ENCODE measurements at places on chromosomes 2 and 18.

GRCh38 chr2:106851881-106852501 lies 34.0 kb downstream of the ST6GAL2 start:
- DNase-seq = no peak

DNA sequence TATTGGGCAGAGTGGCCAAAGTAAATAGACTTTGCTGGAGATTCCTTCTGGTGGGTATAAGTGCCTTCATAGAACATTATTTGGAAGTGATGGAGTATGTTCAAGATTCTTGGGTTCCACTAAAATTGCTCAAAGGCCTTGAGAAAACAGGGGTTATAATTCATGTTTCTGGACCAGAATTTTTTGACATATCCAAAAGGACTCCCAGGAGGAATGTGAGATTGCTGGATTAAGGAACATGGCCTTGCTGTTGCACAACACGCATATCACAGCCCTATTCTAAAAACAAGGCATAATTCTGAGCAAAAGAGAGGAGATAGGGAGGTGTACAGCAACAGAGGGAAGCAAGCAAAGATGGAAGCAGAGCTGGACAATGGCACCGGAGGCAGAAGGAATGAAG lies 111.7 kb upstream of the TNP1 start:
- no peak for DNase-seq

- DNase-seq = no peak
These were observed 19.3 kb upstream of the FZD7 start for GRCh38 chr2:202014318-202014717.

GRCh38 chr2:66494708-66495107 lies 59.8 kb downstream of the MEIS1 start:
- no peak for DNase-seq

DNA sequence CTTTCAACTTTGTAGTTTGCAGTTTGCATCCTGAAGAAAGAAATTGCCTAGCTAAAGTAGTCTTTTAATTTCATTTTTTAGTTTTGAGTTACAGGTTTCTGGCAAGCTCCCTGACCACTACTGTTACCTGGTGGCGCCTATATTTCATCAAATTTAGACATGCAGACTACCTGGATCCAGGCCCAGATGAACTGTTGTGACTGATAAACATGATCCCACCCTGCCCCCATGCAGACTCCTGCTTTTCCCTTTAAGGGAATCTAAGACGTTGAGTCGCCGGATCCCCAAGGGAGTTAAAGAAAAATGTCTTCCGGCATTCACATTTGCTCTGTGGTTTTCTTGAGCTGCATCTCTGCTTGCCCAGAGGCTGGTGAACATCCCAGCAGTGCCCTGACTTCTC lies 22.2 kb downstream of the METAP1D start:
- DNase-seq = no peak

DNA sequence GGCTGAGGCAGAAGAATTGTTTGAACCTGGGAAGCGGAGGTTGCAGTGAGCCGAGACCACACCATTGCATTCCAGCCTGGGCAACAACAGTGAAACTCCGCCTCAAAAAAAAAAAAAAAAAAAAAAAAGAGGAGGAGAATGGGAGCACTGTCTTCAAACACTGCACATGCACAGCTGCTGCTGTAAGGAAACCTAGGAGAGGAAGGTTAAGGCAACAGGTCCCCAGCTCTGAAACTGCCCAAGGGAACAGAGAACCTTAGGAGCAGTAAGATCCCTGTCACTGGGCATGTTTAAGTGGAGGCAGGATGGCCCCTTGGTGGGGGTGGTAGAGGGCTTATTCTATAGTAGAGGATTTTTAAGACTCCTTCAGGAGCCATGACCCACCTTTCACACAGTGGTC lies 111.2 kb downstream of the CLIP4 start:
- DNase-seq = no peak

GRCh38 chr2:22406625-22407024 lies 978.4 kb upstream of the KLHL29 start:
- DNase-seq = no peak

DNA sequence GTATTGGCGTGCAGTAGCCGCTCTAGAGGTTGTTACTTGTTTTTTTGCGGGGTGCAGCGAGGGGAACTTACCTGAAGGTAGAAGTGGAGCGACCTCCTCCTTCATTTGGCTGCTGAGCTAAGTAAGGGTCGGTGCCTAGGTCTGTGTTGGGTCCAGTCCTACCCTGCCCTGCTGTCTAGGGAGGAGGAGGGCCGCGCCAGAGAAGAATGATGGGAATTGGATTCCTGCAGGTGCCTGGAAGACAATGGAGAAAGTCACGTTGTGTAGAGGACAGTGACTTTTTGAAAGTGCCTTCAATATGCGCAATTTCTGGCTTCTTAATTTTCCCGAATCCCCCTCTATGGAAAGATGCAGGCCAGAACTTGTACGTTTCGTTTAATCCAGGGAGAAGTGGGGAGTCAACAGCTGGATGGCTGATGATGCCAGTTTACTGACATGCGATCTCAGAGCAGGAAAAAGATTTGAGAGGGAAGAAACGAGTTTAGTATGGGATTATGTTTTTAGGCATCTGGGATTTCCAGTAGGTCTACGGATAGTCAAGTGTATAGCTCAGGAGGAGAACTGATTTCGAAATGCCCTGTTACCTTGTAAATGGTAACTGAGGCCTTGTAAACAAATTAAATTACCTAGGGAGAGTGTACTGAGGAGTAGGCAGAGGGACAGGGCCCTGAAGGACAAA lies 653 bp downstream of the MRPS9 start:
- DNase-seq = peak; percentile 26

DNA sequence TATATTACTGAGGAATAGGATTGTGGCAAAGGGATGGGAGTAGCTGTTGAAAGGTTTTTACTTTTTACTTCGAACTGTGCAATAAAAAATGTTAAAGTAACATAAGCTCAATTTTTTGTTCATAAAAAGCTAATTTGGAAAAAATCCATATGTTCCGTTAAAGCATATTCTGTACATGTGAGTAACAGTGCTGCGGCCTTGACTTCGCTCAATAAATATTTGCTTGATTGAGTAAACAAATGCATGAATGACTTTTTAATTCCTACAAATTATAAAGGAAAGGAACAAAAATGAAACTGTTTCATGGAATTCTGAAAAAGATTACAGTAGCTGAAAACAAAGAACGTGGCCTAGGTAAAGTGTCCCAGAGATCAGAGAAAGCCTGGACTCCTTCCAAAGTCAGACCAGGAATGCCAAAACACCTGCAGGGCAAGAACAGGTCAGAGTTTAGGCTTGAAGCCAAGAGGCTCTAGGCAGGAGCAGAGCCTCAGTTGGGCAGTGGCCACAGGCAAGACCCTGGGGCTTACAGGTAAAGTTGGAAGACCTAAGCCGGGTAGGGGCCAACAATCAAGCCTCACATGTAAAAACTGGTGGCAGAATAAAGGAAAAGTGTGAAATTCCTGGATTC lies 44.3 kb upstream of the FIGN start:
- no peak for DNase-seq

GRCh38 chr2:18924886-18925285 lies 335.5 kb upstream of the NT5C1B start:
- no peak for DNase-seq

DNA sequence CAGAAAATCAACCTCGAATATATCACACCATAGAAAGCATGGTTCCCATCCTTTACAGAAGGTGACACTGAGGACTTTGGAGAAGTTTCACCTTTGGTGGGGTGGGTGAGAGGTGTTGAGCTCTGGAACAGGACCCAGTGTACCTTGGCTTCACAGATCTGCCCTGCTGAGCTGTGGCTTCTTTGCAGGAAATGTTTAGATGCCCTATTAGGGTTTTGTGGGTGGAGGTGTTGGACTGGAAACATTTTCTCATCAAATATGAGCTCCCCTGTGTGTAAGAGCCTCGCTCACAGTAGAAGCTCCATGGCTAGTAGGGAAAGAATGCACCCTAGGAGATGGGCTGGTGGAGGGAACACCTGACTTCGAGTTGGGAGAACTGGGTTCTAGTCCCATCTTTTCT lies 55.6 kb downstream of the RPL37A start:
- no peak for DNase-seq

GRCh38 chr2:107633580-107634147 lies 193.0 kb upstream of the RGPD4 start:
- no peak for DNase-seq

DNA sequence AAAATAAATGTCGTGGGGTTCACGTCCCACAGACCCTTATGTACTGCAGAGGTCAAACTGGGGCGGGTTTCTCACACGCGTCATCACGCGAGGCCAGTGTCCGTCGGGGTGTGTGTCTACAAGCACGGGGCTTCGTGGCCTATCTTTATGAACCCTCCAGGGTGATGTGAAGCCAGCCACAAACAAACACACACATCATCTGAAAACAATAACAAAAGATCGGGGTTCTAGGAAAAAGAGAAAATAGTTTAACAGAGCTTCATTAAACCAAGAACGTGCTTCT lies 23.3 kb downstream of the LDLRAD4 start:
- no peak for DNase-seq

DNA sequence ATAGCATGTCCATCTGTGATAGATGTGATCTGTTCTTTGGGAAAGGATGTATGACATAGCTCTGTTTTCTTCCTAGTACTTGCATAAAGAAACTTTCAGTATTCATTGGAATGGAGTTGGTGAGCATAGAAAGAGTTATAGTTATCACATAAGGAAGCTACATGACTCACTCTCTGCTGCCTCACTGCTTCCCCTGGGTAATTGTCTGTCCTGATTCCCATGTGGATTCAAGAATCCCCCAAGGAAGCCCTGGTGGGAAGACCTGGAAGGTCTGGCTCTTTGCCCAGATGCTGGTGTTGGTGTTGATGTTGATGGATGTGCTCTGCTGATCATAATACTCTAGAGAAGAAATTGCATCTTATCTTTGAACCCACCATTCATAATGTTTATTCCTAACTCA lies 60.6 kb downstream of the PTPN4 start:
- DNase-seq = no peak

DNA sequence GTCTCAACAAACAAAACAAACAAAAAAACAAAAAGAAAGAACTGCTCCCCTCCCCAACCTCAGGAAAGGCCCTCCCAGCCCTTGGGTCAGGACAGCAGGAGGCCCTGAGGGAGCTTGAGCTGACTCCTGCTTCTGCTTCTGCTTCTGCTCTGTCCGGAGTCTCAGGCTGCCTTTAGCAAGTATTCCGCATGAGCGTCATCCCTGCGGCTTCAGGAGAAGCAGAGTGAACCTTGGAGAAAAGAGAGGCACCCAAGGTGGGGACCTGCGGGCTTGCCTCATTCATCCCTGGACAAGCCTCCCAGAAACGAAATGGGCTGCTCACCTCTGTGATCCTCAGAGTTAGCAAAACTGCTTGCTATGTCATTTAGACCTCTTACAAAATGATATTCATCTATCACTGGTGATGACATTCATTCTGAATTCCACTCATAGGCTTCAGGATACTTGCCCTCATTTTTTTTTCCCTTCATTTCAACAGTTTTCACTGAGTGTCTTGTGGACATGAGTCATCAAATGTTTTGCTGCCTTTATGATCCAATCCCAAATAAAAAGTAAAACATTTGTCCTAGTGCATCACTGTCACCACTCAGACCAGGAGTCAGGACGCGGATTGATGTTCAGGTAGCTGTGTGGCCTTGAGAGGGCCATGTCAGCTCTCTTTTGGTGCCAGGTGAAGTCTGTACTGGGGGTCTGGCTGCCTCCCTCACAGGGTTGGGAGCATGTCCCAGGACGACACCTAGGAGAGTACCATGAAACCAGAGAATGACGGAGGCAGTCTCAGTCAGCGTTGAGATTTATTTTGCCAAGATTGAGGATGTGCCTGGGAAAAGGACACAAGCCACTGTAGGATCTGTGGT lies 51.7 kb downstream of the IMPA2 start:
- DNase-seq = no peak

- DNase-seq = no peak
These were observed 180.8 kb downstream of the KLHL29 start for GRCh38 chr2:23565814-23566213.

GRCh38 chr2:142058149-142058548 lies 72.7 kb downstream of the LRP1B start:
- no peak for DNase-seq

GRCh38 chr2:241120440-241120839 lies 18.4 kb upstream of the MTERF4 start:
- no peak for DNase-seq

- DNase-seq = no peak
These were observed 231.7 kb downstream of the FSIP2 start for GRCh38 chr2:185970148-185970852.

GRCh38 chr2:102082571-102083392 lies 59.8 kb upstream of the IL1R1 start:
- no peak for DNase-seq

DNA sequence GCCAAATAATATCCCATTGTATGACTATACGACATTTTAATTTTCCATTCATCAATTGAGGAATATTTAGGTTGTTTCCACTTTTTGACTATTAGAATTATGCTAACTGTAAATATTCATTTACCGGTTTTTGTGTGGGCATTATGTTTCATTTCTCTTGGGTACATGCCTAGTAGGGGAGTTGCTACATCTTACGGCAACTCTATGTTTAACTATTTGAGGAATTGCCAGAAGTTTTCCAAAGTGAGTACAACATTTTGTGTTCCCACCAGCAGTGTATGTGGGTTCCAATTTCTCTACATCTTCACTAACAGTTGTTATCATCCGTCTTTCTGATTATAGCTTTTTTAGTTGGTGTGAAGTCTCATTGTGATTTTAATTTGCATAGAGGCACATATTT lies 1.6 kb upstream of the KDSR start:
- no peak for DNase-seq

GRCh38 chr2:215621381-215621780 lies 185.5 kb upstream of the FN1 start:
- no peak for DNase-seq

DNA sequence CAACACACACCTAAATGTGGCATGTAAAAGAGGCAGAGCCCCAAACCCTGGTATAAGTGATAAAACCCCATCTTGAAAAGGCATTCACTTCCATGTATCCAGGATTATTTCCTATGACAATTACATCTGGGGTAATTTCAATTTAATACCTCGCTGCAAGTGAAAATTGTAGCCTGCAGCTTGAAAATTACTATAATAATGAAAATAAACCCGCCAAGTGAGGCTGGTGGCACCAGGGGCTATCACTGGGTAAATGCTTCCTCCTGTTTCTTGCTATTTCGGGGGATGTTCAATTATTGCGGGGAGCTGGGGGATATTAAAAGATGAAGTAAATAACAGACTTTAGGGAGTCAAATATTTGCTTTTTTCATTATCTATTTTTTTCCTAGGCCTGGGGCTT lies 159.5 kb upstream of the CAPN13 start:
- DNase-seq = no peak

GRCh38 chr2:46859482-46859881 lies 56.1 kb downstream of the MCFD2 start:
- DNase-seq = no peak

- DNase-seq = no peak
These were observed 13.9 kb downstream of the MAL start for GRCh38 chr2:95039363-95039762.

GRCh38 chr18:67010919-67011318 lies 407.0 kb upstream of the CDH19 start:
- DNase-seq = no peak
